A549 treated with Hydrocortisone at 1 μM for 4 hours (cell line): ENCODE measurements at places on chromosomes 6 and 20. TPM values are rescaled to one million over a fixed set of nuclear protein-coding genes. Genes with fewer than 3 reads are reported as not detected.

DACT2 gene
- 0.06 to 0.14 TPM (median 0.12 TPM) in 5 replicates for total RNA-seq

STX7 gene
- 17.8 to 26.8 TPM (median 22.9 TPM) in 5 replicates for total RNA-seq

TP53TG5 gene
- not detected in 5 replicates for total RNA-seq

TNFRSF6B gene
- 0.28 to 0.97 TPM (median 0.77 TPM) in 5 replicates for total RNA-seq

CDSN gene
- 0.05 to 0.07 TPM in 2 of 5 replicates, not detected in the others for total RNA-seq

KCNK17 gene
- total RNA-seq, result not detected in 5 replicates

NOX3 gene
- not detected in 5 replicates for total RNA-seq

C20orf141 gene
- 0.28 to 0.69 TPM (median 0.53 TPM) in 5 replicates for total RNA-seq

OR2J3 gene
- not detected in 5 replicates for total RNA-seq

GATA5 gene
- 0.45 to 0.82 TPM (median 0.71 TPM) in 5 replicates for total RNA-seq

GNAS-AS1 gene
- not detected in 5 replicates for total RNA-seq

TFAP2C gene
- total RNA-seq, result 11.2 to 14.7 TPM (median 13.3 TPM) in 5 replicates

RAET1L gene
- 0.15 to 0.61 TPM (median 0.35 TPM) in 5 replicates for total RNA-seq
